ENCODE measurements at places on chromosomes 12 and 14.

GRCh38 chr12:27782481-27782880 is 2.4 kb upstream of the MANSC4 start:
- no peak for DNase-seq

DNA sequence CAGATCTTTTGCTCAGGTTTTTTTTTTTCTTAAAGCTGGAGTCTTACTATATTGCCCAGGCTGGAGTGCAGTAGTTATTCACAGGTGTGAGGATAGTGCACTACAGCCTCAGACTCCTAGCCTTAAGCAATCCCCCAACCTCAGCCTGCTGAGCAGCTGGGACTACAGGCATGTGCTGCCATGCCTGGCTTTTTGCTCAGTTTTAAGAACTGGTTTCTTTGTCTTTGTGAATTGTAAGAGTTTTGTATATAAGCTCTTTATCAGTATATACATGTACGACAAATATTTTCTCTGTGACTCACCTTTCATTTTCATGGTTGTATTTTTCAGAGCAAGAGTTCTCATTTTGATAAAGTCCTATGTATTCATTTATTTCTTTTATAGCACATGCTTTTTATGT is 33.3 kb upstream of the C2CD5 start:
- DNase-seq: no peak

- DNase-seq: no peak
Measured at GRCh38 chr14:33589334-33589733, 361.5 kb downstream of the EGLN3 start.

DNA sequence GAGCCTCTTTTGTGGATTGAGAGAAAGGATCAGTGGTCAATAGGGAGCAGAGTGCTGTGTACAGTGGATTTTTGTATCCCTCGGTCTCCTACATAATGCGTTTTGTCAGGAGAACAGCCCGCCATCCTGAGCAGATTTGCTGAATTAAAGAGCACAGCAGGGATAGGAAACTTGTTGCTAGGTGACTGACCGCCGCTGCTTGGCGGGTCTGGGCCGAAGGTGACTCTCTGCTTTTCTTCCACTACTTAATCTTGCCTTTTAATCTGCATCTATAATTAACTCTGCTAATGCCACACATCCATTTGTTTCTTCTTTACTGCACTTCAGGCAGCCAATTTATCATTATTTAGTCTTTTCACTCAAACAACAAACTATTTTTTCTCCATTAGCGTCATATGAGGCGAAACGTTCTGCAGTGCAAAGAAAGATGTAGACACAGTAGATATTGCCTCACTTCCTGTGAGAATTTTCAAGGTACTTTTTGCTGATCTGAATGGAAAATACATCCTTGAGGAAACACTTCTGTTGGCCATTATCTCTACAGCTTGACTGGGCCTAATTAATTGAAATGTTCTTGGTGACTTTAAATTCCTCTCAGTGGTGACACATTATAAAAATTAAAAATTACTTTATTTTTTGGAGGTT is 108.0 kb downstream of the PPM1A start:
- DNase-seq: no peak

DNA sequence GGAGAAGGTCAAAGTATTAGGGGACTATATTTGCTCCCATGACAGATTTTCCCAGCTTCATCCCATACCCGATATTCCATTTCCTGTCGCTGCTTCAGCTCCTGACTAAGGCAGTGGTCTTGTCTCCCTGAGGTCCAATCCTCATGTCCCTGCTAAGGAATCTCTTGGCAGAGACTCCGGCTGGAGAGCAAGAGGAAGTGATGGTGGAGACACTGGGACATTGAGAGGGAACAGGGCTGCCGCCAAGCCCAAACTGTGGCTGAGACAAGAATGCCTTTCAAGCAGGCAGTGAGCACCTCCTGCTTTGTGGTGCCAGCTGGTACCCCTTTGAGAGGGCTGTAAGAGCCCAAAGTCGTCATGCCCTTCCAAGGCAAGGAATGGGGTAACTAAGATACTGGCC is 5.5 kb downstream of the SP7 start:
- DNase-seq: no peak
